ENCODE measurements at places on chromosomes 6 and 20.

- DNase-seq, result no peak
These were observed 5.0 kb downstream of the COL21A1 start for GRCh38 chr6:56242346-56242745.

- no peak for DNase-seq
These were observed 231.3 kb upstream of the MARCKS start for GRCh38 chr6:113625850-113626249.

DNA sequence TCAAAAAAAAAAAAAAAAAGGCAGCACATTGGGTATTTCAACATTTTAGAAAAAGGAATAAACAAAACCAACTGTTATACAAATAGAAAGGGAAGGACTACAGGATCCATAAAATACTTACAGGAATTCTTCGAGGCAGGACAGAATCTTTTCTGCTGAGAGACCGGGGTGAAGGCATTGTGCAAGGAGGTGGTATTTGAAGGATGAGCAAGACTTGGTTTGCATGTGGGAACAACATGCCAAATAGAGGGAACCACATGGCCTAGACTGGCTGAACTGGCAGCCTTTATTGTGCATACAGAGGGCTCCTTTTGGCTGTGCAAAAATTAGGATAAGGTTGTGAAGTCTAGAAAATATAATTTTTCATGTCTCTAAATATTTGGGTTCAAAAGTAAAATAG, 62.9 kb downstream of the SCAND1 start:
- DNase-seq, result peak; percentile 45

DNA sequence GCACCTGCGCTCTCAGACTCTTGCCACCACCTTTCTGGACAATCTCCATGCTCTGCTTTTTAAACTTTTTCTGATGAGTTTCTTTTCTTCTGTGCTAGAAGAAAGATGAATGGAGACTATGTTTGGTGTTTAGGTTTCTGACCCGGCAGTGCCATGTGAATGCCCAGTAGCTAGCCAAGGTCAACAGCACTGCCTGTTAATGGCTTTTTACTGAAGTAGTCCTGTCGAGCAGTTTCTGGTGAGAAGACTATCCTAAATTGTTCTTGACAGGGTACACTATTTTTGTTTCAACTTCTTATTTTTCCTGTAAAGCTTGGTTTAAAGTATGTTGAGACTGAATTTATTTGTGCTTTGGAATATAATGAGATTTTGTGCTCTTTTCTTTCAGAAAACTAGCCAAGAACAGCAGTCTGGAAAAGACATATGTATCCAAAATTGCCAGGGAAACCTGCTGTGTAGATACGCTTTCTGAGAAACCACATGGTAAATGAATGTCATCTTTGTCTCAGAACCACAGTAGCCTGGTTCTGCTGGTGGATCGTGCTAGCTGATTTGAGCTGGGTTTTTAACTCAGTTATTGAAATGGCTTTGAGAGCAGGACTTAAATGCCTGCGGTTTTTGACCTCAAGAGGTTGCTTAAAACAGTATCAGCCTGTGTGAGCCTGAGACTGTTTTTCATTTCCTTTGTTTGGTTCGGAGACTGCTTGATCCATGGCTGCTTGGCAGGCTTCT, 48.1 kb downstream of the KCNS1 start:
- peak; percentile 76 for DNase-seq

DNA sequence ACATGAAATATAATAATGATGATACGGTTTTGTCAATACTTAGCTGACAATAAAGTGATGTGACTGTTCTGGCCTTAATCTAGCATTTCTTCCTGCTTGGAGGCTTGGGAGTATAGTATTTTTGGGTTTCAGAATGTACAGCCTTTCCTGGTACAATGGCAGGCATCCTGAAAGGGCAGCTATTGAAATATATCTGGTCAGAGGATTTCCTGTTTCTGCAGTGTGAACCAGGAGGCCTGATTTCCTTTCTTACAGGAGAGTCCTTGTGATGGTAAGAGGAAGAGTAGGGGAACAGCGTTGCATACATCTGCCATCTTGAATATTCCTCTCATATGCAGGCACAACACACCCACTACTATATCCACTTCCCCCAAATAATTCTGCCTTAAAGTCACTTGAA, 93.7 kb downstream of the MYO6 start:
- no peak for DNase-seq

DNA sequence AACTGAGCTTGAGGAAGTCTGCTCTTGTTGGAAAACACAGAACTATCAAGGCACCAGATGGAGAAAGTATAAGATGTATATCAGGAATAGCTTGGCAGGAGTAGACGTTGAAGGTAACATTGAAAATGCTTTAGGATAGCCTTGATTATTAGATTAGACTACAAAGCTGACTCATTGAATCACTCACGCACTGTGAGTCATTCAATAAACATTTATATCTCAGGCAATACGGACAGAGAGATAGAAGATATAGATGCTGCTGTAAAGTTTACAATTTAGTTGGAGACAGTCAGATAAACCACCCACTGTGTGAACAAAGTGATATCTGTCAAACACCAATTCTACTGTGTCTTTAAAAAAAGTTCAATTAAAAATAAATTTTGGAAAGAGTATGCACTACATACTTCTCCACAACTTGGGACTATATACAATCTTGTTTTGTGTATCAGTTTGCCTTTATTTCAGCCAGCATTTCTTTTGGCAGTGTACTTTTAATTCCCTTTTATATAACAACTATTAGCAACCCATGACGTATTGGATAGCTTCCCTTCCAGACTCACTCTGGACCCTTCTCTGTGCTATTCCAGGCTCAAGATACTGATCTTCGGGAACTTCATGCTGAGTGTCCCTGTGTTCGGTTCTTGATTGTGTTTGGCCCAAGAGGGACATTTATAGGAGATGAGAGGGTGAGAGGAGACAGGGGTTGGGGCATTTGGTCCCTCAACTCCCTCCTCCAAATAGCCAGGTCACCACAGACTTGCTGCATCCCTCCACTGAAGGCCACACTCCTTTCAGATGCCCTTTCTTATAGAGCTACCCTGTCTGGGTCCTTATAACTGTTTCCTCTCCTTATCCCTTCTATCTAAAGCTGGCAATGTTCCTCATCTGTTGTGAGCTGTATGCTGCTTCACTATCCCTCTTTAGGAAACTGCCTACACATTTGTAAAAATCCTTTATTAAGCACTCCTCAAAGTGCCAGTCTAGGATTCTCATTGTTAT, 176.6 kb upstream of the PTPRK start:
- DNase-seq, result peak; percentile 84

DNA sequence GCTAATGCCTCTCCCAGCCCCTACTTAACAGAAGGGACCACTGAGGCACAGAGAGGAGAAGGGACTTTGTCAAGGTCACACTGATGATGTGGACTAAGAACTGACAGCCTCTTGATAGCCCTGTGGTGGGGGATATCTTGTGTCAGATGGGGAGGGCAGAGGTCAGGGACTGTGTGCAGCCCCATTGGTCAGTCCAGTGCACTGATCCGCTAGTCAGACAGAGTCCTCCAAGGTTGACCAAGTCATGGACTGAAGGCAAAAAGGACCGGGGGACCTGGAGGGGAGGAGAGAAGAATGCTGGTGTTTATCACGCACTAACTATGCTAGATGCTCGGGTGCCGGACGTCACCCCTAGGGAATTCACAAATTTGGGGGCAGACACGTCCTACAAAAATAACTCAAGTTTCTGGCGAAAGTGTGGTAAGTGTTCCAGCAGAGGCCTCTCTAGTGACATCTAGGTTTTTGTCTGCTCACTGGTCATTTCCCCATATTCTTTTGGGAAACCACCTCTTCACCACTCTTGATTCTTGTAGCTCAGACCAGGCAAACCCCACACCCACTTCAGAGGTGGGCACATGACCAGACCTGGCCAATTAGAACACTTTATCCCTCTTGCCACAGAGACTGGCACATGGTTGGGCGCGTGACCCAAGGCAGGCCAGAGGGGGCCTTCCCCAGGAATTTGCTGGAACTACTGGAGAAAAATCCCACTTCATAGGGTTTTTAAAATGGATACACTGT, 21.0 kb downstream of the TCF15 start:
- DNase-seq, result no peak

DNA sequence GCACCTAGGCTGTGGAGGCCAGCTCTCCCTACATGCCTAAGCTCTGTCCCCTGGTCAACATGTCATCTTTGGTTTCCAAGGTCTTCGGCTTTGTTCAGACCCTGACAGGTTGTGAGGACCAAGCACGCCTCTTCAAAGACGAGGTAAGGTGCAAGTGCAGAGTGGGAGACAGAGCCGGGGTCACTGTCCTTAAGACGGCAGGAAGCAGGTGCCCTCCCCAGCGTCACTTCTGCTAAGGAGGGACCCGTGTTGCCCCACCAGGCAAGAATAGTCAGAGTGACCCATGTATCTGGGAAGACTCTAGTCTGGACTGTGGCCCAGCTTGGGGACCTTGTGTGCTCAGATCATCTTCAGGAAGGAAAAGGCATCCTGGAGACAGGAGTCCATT, 18.2 kb upstream of the SGK2 start:
- DNase-seq, result no peak

DNA sequence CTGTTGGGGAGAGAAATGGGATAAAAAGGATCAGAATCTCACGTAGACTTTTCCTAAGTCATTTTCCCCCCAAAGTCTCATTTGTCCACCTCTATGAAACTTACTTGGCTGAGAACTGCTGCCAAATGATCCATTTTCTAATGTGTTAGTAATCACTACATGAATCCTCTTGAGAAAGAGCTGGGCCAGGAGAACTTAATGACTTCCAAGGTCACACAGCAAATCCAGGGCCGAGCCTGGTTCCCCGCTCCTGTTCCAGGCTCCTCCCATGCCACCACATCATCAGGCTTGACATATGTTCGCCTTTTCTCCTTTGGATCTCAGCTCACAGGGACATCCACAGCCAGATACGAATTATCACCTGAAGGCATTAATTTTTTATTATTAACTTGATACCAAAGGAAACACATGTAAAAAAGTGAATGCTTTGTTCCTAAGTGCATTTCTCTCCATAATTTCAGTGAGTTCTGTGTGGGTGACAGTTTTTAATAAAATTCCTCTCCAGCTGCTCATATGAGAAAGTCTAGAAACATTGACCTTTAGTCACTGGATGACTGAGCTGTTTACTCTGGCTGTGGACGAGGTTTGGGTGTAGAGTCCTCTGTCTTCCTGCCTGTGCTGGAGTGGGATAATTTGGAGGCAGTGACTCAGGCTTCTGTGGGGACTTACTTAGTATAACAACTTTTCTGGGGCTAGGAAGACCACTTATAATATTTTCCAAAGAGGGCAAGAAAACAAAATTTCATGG, 276.3 kb downstream of the PAX1 start:
- DNase-seq, result peak; percentile 89

DNA sequence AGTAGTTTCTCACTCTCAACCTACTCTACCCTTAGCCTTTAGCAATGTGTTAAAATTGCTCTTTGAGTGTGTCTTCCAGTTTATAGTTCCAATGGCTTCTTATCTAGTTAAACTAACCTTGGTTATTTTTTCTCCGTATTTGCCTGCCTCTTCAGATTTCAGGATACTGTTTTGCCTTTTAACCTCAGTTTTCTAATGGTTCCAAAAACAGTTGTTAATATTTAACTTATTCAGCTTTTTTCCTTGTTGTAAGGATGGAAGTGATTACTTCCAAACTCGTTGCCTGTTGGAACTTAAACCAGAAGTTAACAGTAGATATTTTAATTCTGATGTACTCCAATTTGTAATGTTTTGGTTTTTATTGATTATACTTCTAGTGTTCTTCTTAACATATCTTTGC, 1574.9 kb downstream of the HACE1 start:
- no peak for DNase-seq

DNA sequence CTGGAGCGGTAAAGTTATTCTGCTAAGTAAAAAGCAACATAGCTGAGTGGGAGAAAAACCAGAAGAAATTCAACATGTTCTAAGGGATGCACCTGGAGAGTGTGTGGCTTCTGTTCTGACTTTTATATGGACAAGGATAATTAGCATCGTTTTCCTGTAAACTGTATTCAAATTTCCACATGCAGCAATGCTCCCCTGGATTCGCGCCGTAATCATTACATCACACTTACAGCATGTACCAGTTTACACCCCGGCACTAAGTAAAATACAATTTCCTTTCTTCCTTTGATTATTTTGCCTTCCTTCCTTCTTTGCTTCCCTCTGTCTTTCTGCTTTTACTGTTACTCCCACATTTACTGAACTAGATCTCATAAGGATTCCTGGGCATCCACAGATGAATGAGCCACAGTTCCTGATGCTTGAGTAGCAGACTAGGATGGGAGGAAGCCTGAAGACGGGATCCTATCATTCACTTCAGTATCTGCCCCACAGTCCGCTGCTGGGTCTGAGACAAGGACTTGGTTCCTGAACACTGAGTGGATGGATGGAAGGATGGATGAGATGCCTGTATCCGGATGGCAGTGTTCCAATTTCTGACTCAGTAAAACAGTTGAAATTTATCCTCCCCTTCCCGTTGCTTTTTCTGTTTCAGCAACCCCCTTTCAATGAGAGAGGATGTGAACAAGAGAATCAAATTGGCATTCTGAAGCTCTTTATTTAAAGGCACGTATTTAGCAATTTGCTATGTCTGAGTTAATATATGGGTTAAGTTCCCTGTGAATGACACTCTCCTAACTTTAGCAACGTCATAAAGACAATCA, 174.6 kb downstream of the GJA10 start:
- DNase-seq, result peak; percentile 81

GRCh38 chr6:142902636-142903053, 42.3 kb downstream of the HIVEP2 start:
- peak; percentile 99 for DNase-seq

- DNase-seq, result peak; percentile 9
These were observed 100.2 kb upstream of the KCNG1 start for GRCh38 chr20:51122931-51123658.

GRCh38 chr20:38126146-38126921, 38.7 kb downstream of the TGM2 start:
- DNase-seq, result no peak

DNA sequence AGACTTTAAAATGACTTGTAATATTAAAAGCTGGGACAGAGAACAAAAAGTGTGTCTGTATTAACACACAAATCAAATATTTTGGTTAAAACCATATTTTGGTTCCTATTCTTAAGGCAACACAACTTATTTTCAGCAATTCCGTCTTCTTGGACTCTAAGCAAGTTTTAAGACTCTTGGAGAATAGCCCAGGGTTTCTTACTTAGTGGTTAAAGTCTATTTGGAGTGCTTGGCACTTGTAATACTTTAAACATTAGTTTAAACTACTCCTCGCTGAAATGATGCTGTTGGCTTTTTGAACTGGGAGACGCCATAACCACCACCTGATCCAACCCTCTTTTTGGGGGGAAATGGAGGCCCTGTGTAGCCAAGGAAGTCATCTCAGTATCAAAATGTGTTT, 109.7 kb upstream of the GMDS start:
- no peak for DNase-seq

DNA sequence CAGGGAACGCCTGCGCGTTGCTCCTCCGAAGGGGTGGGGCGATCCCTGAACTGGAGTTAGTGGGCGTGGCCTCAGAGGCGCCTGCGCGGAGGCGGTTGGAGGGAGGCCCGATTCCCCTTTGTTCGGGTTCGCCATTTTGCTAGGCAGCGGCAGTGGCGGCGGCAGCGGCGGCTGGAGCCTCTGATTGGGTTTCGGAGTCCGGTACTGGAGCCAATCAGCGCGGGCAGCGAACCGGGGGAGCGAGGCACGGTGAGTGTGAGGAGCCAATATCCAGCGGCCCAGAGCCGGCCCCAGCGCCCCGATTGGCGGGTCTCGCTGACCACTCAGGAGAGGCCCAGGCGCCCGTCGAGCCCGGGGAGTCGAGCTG, at the start of gene NFYA:
TSS of gene NFYA (plus strand) at position 139 of the 367 bp plus-strand sequence. CDS start 6,116 bp downstream, outside the sequence.
- peak; percentile 99 for DNase-seq
